ENCODE measurements at places on chromosomes 7 and 10. TPM values are rescaled to one million over a fixed set of nuclear protein-coding genes. Genes with fewer than 3 reads are reported as not detected.

PKD2L1 gene
- total RNA-seq, result not detected

ATOH7 gene
- total RNA-seq, result not detected

CPED1 gene
- total RNA-seq, result not detected

ZEB1 gene
- total RNA-seq, result 72.4 TPM

SKAP2 gene
- total RNA-seq, result 7.5 TPM

CNPY1 gene
- total RNA-seq, result not detected

SEMA4G gene
- 2.0 TPM for total RNA-seq

TSPAN14 gene
- total RNA-seq, result 165 TPM

IL2RA gene
- 1.4 TPM for total RNA-seq

- DNase-seq, result no peak
Observed at GRCh38 chr7:102849079-102849478, 63.7 kb upstream of the LRRC17 start.

- no peak for DNase-seq
Observed at GRCh38 chr10:113442336-113442735, 110.5 kb upstream of the HABP2 start.

DNA sequence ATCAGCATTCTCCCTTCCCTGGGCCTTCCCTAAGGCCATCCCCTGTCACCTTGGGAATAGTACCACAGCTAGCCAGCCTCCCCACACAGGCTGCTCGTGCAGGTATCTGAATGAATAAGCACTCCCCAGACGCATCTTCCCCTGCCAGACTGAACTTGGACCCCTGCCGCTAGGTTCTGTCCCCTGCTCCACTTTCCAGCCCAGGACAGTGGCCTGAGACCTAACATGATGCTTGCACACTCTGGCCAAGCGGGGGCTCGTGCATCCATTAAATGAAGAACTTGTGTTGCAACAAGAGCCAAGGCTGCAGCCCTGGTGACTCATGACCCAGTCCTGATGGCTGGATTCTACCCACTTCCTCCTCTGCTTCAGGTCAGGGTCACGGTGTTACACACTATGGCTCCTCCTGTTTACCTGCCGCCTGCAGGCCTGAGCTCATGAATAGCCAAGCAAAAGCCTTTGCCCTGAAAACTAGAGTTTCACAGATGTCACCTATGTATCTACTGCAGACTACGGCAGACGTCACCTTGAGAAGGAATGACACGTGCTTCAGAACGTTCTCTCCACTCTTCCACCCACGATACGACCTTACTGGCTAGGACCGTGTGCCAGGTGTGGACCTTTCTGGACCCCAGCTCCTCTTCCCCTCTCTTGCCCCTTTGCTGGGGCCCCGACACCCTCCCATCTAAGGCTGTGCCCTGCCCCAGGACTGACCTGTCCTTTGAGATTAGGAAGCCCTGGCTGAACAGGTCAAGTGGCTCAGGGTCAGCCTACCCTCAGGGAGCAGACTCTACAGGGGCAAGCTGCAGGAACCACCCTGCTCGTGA is 6.5 kb downstream of the ASB13 start:
- no peak for DNase-seq

DNA sequence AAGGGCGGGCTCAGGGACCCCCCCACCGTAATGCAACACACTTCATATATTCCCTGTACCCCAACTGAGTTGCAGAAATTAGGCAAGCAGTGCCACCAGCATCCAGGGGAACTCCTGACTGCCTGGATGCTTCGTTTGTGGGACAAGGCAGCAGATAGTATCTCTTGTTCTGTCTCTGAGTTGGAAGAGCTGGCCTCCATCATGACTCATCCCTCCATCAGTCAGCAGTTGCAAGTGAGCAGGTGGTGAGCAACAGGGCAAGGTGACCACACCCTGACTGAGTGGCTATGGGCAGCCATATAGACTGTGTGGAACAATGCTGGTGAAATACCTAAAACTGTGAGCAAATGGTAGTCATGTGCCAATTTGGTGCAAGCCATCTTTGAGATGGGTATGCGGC is 22.8 kb upstream of the ADAMTS14 start:
- no peak for DNase-seq

- no peak for DNase-seq
Observed at GRCh38 chr7:134313543-134313942, 3.2 kb downstream of the SLC35B4 start.

- DNase-seq, result no peak
Observed at GRCh38 chr7:90766814-90767564, 170.9 kb downstream of the CDK14 start.

DNA sequence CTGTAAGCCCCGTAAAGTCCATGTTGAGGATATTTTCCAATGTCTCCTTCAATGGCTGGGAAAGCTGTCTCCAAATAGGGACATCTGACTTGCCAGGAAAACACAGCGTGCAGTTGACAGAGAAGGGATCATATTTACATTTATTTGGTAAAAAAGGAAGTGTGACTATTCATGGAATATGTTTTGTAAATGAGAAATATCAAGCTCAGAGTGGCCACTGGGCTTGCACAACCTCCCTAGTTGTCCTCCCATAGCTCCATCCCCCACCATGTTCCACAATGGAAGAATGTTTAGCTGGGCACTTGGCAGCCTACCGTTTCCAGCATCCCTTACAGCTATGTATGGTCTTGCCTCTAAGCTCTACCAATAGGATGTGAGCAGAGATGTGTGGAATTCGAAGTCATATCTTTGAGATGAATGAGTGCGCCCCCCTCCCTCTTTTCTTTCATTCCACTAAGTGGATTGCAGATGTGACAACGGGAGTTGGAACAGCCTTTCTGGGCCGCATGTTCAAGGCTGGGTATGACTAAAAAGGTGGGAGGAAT is 306.6 kb upstream of the ZMIZ1 start:
- no peak for DNase-seq

DNA sequence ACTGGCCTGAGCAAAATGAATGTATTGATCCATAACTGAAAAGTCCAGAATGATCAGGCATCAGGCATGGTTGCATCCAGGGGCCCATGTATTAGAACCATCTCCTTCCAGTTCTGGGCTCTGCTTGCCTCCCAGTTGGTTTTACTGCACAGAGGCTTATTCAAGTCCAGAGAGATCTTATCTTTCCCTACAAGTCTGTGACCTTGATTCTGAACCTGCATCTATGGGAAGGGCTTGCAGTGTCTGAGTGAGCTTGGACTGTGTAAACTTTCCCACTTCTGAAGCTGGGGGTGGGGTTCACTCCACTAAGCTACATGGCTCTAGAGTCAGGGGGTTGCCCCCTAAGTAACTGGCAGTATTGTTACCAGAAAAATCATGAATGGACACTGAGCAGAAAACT is 136.2 kb downstream of the TCF7L2 start:
- DNase-seq, result no peak

GRCh38 chr10:51103554-51104217 is 29.4 kb downstream of the PRKG1 start:
- DNase-seq, result no peak

DNA sequence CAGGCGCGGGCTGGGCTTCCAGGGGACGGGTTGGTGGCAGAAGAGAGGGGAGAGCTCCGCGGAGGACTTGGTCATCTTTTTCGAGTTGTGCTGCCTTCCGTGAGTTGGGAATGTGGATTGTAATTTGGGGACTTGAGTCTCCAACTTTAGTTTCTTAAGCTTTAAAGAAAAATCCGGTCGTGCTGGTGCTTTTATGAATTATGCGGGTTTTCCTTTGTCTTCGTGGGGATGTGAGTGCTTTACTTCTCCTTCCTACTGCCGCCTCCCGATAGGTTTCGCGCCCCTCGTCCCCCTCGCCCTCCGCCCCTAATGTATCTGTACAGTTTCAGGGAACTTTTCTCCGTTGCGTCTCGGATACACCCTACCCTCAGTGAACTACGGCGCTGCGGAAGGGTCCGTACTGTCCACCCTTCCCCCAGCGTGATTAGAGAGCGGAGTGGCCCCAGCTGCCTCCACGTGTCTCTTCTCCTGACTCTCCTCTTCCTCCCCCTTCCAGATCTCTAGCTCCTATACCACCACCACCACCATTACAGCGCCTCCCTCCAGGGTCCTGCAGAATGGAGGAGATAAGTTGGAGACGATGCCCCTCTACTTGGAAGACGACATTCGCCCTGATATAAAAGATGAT is 649 bp downstream of the SCD start:
- DNase-seq, result no peak

Measured in naive thymus-derived CD8-positive, alpha-beta T cell (primary cell).